ENCODE measurements at places on chromosomes 1 and 21.

DNA sequence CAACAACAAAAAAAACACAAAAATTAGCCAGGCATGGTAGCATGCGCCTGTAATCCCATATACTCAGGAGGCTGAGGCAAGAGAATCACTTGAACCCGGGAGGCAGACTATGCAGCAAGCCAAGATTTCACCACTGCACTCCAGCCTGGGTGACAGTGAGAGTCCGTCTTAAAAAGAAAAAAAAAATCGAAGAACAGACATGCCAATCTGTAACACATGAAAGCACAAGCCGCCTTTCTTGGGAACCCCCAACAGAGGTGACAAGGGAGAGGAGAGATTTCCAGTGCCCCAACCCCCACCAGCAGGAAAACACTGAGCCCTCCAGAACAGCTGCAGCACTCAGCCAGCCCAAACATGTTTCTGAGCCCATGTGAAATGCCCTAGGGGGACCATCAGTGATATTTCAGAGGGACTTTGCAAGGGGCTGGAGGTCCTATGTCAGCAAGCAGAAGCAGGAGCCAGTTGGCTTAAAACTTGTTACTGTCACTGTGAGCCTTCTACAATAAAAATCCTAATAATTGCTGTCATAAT lies 14.2 kb upstream of the EFNA1 start:
- no peak for DNase-seq

- DNase-seq: no peak
These were observed 14.0 kb downstream of the KRTAP24-1 start for GRCh38 chr21:30268608-30269197.

DNA sequence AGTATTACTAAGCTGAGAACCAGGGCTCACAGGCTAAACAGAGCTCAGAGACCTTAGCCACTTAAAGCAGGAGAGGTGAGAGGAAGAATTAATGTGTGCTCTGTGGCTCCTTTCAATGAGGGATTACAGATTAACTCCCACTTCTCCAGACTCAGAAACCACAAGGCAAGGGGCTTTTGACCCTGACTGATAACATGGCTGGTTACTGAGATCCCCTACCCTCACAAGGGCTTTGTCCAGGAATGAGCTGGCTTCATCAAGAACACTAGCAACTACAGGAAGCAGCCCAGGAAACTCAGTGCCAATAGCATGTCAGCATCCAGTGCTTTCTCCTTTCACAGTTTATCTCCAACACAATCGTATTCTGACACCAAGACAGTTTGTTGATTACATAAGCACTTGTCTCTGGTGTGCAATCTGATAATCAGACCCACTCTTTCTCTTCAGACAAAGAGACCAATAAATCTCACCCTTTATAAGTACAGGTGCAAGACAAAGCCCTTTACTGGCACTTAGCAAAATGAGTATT lies 38.8 kb downstream of the ERI3 start:
- no peak for DNase-seq

GRCh38 chr1:38173848-38174247 lies 127.3 kb upstream of the POU3F1 start:
- no peak for DNase-seq

- DNase-seq: no peak
These were observed 19.2 kb downstream of the NFASC start for GRCh38 chr1:204889681-204890383.

DNA sequence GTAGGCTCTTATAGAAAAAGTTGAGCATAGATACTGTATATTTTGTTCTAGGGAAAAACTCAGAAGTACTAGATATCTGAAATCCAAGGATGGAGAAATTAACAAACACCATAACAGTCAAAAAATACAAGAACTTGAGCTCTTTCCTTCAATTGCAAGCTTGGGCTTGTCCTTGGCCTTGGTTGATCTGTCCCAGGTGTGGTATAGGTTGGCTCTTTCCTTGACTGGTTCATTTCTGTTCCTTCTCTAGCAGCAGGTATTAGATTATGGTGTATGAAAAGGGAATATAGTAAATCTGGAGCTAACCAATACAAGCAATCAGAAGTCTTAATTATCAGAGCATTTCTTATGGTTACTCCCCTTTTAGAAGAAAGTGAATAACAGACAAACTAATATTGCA lies 198.6 kb downstream of the GPATCH2 start:
- DNase-seq: no peak

GRCh38 chr1:18661404-18662285 lies 31.0 kb downstream of the PAX7 start:
- no peak for DNase-seq

GRCh38 chr21:41593051-41593759 lies 85.2 kb upstream of the TMPRSS2 start:
- no peak for DNase-seq

- DNase-seq: no peak
These were observed 69.8 kb downstream of the MEGF6 start for GRCh38 chr1:3541465-3541864.

- no peak for DNase-seq
These were observed 203.7 kb upstream of the C1orf87 start for GRCh38 chr1:60277269-60277668.

- no peak for DNase-seq
These were observed 37.9 kb downstream of the RLF start for GRCh38 chr1:40199126-40199525.

DNA sequence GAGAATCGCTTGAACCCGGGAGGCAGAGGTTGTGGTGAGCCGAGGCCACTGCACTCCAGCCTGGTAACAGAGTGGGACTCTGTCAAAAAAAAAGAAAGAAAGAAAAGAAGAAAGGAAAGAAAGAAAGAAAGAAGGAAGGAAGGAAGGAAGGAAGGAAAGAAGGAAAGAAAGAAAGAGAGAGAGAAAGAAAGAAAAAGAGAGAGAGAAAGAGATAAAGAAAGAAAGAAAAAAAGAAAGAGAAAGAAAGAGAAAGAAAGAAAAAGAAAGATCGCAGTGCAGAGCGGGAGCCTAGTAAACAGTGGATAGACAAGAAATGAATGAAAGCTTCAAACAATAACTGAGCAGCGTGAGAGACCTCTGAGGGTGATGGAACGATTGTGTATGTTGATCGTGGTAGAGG lies 20.6 kb upstream of the GRHL3 start:
- no peak for DNase-seq

All from activated T-cell treated with anti-CD3 and anti-CD28 coated beads, Interleukin-2, amount 50 U/mL, for 48 hours (primary cell).